Activated CD4-positive, alpha-beta T cell treated with anti-CD3 and anti-CD28 coated beads, Interleukin-10, Interleukin-2, amounts not matched to agents 100 ng/mL and 50 ng/mL, durations not matched to agents 16 hours and 8 hours (primary cell): ENCODE measurements at places on chromosomes 16 and 17.

- DNase-seq = no peak
These were observed 8.6 kb downstream of the DOK4 start for GRCh38 chr16:57477531-57478202.

- DNase-seq = no peak
These were observed 46.0 kb downstream of the HS3ST2 start for GRCh38 chr16:22859925-22860324.

DNA sequence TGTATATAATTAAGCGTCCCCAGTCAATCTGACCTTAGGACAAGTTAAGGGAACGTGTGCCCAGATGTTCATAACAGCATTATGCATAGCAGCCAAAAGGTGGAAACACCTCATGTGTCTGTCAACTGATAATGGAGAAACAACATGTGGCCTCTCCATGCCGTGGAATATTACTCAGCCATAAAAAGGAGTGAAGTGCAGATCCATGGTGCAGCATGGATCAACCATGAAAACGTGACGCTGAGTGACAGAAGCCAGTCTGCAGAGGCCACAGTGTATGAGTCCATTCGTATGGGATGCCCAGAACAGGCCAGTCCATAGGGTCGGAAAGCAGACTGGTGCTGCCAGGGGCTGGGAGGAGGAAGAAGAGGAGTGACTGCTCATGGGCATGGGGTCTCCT is 161.0 kb upstream of the CIBAR2 start:
- no peak for DNase-seq

GRCh38 chr17:45396496-45397205 is 36.0 kb downstream of the ARHGAP27 start:
- DNase-seq = no peak

DNA sequence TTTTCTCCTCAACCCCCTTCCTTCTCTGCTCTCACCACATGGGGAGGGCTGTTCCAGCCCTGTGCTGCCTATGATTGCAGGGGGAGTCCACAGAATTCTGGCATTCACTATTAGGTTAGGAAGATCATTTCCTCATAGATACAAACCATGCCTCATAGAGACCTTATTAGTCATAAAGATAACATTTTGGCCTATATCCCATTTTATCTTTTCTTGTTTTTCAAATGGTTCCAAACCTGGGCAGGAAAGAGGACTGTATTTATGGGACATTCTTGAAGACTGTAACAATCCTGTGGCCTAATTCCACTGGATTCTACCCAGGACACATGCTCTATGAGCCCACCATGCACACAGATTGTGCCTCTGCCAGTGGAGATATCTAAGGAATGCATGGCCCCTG is 51.7 kb downstream of the ASIC2 start:
- no peak for DNase-seq

- no peak for DNase-seq
These were observed 102.0 kb upstream of the PLCG2 start for GRCh38 chr16:81676883-81677737.

GRCh38 chr17:4750606-4751005 is 10.9 kb upstream of the CXCL16 start:
- DNase-seq = no peak

- DNase-seq = no peak
These were observed 1938.8 kb downstream of the TP53TG3F start for GRCh38 chr16:35398180-35398579.

GRCh38 chr17:67245073-67245693 is at the start of gene HELZ:
TSS of gene HELZ (minus strand) at chr17:67245196. CDS start at chr17:67218804, 26,392 bp downstream.
- peak; percentile 88 for DNase-seq

- no peak for DNase-seq
These were observed 17.8 kb downstream of the MEAK7 start for GRCh38 chr16:84486551-84487235.

DNA sequence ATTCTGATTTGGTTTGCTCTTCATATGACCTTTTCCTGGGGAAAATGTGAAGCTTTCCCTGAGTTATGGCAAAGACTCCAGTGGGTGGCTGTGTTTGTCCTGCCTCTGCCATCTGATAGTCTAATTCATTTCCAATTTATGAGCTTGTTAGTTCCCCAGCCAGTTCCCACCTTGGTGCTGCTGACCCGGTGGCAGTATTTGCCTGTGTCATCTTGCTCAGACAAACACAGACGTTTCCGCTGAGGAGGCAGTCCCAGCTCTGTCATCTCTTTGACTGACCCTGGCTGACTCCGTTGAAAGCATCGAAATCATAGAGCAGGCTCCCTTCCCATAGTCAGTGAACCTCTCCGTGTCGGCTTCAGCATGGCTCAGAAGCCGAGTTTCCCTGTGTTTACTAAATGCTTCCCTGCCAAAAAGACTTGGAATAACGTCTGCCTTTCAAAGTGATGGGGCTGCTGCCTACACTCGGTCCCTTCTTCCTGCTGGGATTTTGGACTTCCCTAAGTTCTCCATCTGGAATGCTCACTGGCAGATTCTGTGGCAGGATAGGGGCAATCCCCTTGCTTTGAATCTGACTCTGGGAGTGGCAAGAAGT is 538.3 kb downstream of the NPIPA7 start:
- DNase-seq = no peak

GRCh38 chr17:64084086-64084939 is 45.6 kb downstream of the ERN1 start:
- DNase-seq = no peak

DNA sequence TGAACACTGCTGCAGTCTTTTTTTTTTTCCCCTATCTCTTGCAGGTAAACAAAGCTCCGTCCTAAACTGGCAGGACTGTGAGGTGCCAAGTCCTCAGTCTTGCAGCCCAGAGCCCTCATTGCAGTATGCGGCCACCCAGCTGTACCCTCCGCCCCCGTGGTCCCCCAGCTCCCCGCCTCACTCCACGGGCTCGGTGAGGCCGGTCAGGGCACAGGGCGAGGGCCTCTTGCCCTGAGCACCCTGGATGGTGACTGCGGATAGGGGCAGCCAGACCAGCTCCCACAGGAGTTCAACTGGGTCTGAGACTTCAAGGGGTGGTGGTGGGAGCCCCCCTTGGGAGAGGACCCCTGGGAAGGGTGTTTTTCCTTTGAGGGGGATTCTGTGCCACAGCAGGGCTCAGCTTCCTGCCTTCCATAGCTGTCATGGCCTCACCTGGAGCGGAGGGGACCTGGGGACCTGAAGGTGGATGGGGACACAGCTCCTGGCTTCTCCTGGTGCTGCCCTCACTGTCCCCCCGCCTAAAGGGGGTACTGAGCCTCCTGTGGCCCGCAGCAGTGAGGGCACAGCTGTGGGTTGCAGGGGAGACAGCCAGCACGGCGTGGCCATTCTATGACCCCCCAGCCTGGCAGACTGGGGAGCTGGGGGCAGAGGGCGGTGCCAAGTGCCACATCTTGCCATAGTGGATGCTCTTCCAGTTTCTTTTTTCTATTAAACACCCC is 13.8 kb downstream of the IL34 start:
- DNase-seq = no peak

GRCh38 chr16:73399997-73400396 is 352.1 kb upstream of the ZFHX3 start:
- no peak for DNase-seq

GRCh38 chr17:45383003-45383402 is 49.7 kb downstream of the ARHGAP27 start:
- no peak for DNase-seq

- DNase-seq = no peak
These were observed 1.2 kb upstream of the ATP2A1 start for GRCh38 chr16:28876973-28877654.

DNA sequence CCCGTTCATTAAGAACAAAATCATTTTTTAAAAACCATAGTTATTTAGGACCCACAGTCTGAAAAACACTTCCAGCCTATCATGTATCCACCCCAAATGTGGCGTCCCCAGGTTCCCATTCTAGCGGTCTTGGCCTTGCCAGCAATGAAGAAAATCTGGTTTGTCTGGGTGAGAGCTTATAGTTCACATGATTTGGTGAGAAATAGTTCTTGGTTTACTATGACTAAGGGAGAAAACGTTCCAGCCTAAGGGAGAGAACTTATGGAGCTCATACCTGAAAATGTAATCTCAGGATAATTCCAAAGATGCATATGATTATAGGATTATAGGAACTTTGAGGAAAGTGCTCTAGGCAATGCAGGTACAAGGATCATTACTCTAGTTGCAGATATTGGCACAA is 4.8 kb downstream of the MARVELD3 start:
- DNase-seq = no peak

- DNase-seq = no peak
These were observed 123.9 kb upstream of the CIBAR2 start for GRCh38 chr16:85235991-85236817.

GRCh38 chr16:50316848-50317630 is 50.7 kb downstream of the ADCY7 start:
- no peak for DNase-seq

- peak; percentile 63 for DNase-seq
These were observed 32.8 kb downstream of the MYO15A start for GRCh38 chr17:18141210-18141803.

DNA sequence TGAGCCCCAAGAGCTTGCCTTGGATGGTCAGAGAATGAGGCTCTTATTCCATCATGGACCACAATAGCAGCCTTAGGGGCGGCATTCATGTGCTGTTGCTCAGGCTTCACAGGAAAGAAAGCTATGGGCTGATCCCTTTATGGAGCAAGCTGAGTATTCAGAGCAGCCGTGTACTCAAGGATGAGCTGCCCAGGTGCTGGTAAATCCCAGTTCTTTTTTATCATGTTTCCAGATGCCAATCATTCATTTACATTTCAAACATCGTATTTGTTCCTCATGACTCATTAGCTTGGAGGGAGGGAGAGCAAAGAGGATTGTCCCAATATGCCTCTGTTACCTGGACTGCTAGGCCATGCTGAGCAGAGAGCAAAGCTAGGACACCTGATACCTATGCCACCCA is 475.7 kb downstream of the SHISA9 start:
- DNase-seq = no peak

DNA sequence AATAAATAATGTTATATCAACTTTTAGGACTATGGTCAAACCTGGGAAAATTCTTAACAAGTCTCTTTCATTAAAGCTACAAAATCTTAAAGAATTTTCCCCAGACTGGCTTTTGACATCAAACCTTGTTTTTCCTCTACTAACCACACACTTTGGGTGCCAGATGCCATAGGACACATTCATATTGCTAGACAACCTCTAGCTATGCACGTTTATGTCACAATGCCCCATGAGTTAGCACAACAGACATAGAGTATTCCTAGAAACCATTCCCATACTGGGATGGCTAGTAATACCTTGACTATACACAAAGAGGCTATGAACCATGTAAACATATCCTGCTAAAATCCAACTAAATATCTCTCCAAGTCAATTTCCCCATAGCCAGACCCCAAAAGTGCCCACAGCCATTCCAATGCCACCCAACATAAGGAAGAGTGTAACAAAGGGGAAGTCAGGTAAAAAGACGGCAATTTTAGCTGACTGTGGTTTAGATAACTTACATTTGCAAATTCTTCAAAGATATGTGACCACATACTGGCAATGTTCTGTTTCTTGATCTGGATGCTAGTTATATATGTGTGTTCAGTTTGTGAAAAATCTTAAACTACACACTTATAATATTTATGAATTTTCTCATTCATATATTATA is 23.4 kb downstream of the SMURF2 start:
- DNase-seq = no peak

- DNase-seq = no peak
These were observed 112.0 kb upstream of the CREBBP start for GRCh38 chr16:3992297-3993051.

DNA sequence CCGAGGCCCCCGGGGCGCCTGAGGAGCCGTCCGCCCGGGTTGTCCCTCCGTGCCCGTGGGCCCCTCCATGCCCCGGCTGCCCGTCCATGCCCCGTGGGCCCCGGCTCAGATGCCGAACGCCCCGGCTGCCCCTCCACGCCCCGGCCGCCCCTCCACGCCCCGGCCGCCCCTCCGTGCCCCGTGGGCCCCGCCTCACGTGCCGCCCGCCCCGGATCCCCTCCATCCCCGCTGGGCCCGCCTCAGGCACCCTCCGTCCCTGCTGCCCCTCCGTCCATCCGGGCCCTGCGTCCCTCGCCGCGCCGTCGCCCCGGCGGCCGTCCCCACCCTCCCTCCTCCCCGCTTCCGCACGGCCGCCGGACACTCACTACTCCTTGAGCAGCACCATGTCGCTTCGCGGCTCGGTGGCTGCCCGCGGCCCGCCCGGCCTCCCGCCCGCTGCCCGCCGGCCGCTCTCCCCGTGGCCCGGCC is 382 bp downstream of the PITPNA start:
- DNase-seq = no peak

DNA sequence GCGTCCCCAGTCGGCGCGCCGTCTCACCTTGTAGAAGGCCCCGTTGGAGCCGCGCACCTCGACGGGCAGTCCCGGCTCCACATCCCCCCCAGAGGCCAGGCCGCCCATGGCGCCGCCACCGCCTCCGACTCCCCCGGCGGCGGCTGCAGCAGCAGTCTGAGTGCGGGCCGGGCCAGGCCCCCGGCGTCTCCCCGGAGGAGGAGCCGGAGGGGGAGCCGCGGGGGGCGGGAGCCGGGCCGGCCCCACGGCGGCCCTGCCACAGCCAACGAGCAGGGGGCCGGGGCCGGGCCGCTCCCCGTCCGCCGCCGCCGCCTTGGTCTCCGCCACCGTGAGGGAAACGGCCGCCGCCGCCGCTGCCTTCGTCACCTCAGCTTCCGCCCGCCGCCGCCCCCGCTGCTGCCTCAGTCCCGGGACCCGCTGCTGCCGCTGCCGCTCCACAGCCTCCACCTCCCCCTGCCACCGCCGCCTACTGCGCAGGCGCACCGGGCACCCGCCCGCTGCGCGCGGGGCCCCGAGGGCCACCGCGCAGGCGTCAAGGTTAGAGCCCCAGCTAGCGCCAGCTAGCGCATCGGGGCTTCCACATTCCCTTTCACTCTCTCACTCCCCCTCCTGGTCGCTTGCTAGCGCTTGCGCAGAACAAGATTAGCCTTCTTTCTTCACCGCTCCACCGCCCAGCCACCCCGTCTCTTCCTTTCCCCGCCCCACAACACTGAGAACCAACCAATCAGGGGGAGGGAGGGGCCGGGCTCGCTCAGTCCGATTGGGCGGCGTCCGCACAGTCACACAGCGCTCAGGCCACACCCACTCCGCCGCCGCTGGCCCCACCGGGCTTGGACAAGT is at the start of gene FXR2:
TSS of gene FXR2 (minus strand) at position 473 of the 840 bp plus-strand sequence. CDS start at position 108, 365 bp downstream.
- peak; percentile 100 for DNase-seq
